ENCODE measurements at places on chromosomes 13 and 19. TPM values are rescaled to one million over a fixed set of nuclear protein-coding genes. Genes with fewer than 3 reads are reported as not detected.

The URAD gene
- total RNA-seq: not detected

The CCDC70 gene
- total RNA-seq: not detected

The ZSCAN5B gene
- total RNA-seq: not detected

The ECSIT gene
- 27.7 TPM for total RNA-seq

The PSG7 gene
- total RNA-seq: not detected

The GALP gene
- not detected for total RNA-seq

The KLK3 gene
- not detected for total RNA-seq

The SERPINE3 gene
- not detected for total RNA-seq

The NFIX gene
- 5.8 TPM for total RNA-seq

The CEACAM16 gene
- not detected for total RNA-seq

The CTU1 gene
- total RNA-seq: 7.3 TPM

The LYPD5 gene
- total RNA-seq: 0.38 TPM

The CEBPA gene
- total RNA-seq: 10.8 TPM

The ZGLP1 gene
- 0.26 TPM for total RNA-seq

Data from bronchial epithelial cell (primary cell).